ENCODE measurements at places on chromosomes 1 and 21.

DNA sequence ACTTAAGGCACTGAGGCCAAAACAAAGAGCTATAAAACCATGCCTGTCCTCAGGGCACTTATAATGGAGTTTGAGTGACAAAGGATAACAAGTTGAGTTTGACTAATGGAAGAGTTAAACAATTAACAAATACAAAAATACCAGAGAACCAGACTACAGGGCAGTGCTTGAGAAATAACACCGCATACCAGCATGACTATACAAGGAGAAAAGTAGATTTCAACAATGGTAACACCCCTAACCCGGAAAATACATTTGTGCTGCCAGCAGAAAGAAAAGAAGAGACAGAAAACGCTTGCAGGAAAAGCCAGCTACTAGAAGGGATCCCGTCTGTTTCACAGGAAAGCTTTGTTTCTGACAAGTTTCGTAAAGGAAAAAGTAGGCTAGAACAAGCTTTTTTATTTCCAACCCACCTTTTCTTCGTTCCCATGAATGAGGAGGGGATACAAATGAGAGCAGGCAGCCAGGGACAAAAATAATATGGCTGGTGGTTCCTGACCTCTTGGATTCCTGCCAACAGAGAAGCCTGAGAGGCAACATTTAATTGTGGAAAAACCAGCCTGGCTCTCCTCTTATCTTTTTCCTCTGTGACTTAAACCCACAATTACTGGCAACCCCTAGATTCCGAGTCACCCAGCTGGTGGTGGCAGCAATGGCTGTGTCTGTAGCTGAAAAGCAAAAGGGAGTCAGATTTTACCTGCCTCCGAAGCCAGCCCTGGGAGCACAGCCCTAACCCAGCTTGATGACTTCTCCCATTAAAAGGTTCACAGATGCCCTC lies 56.5 kb downstream of the WLS start:
- H3K27me3 ChIP-seq: no peaks in the 10 kb centered on the region
- H3K27ac ChIP-seq: peak overlapping the region; percentile 93
- peak; percentile 67 for DNase-seq

DNA sequence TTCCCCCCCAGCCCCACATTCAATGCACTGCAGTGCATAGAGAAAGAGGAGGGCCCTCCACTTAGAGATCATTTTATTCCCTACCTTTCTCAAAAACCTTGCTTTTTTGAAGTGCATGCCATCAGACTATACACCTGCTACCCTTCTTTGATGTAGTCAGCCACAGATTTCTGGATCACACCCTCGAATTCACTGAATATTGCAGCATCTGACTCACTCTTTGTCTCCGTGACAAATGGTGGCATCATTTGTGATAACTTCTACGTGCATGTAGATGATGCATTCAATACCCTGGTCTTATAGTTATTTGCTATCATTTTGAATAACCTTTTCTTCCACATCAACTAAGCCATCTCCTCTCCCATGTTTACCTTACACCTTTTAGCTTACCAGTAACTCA lies 310.3 kb upstream of the SGIP1 start:
- no peaks in the 10 kb centered on the region for H3K4me1 ChIP-seq
- no peaks in the 10 kb centered on the region for H3K27me3 ChIP-seq
- no peaks in the 10 kb centered on the region for H3K36me3 ChIP-seq
- no peak overlapping the region for H3K27ac ChIP-seq

- DNase-seq: no peak
- peaks cover 21% of the 10 kb centered on the region for H3K36me3 ChIP-seq
- peaks cover 12% of the 10 kb centered on the region for H3K4me1 ChIP-seq
- H3K27me3 ChIP-seq: no peaks in the 10 kb centered on the region
- H3K4me3 ChIP-seq: no peak overlapping the region
Observed at GRCh38 chr1:20505488-20505887, 2.5 kb downstream of the MUL1 start.

GRCh38 chr21:23801292-23801691 lies 1806.0 kb downstream of the MRPL39 start:
- no peak for DNase-seq
- H3K36me3 ChIP-seq: no peaks in the 10 kb centered on the region
- H3K27me3 ChIP-seq: no peaks in the 10 kb centered on the region
- no peaks in the 10 kb centered on the region for H3K4me1 ChIP-seq
- no peak overlapping the region for H3K4me3 ChIP-seq

GRCh38 chr21:46150073-46150472 lies 5.3 kb downstream of the FTCD start:
- DNase-seq: no peak
- H3K27me3 ChIP-seq: no peaks in the 10 kb centered on the region
- no peak overlapping the region for H3K4me3 ChIP-seq
- no peaks in the 10 kb centered on the region for H3K4me1 ChIP-seq
- no peak overlapping the region for H3K27ac ChIP-seq

DNA sequence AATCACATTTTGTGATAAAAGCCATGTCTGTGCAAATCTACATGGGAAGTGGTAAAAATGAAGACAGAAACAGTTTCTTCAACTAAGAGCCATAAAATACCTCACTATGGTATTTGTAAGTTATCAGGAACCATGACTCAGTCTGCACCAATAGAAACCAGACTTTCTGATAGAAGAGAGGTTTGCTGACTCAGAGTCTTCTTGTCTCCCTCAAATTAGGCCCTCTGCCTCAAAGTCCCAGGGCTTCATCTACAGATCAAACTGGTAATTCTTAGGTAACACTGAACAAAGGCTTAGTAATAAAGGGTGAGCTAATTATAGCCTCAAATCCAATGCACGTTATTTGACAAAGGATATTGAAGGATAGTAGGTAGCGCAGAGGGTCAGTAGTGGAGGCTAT lies 30.9 kb upstream of the SSX2IP start:
- no peaks in the 10 kb centered on the region for H3K36me3 ChIP-seq
- H3K27ac ChIP-seq: no peak overlapping the region
- no peaks in the 10 kb centered on the region for H3K27me3 ChIP-seq
- H3K4me1 ChIP-seq: peaks cover 12% of the 10 kb centered on the region
- DNase-seq: peak; percentile 88

- no peaks in the 10 kb centered on the region for H3K36me3 ChIP-seq
- DNase-seq: no peak
- H3K27ac ChIP-seq: no peak overlapping the region
- H3K27me3 ChIP-seq: no peaks in the 10 kb centered on the region
Observed at GRCh38 chr1:31725134-31725533, 21.3 kb upstream of the COL16A1 start.

GRCh38 chr1:202241376-202242079 lies 47.9 kb downstream of the LGR6 start:
- no peak overlapping the region for H3K4me3 ChIP-seq
- H3K27ac ChIP-seq: no peak overlapping the region
- no peaks in the 10 kb centered on the region for H3K36me3 ChIP-seq
- DNase-seq: no peak

DNA sequence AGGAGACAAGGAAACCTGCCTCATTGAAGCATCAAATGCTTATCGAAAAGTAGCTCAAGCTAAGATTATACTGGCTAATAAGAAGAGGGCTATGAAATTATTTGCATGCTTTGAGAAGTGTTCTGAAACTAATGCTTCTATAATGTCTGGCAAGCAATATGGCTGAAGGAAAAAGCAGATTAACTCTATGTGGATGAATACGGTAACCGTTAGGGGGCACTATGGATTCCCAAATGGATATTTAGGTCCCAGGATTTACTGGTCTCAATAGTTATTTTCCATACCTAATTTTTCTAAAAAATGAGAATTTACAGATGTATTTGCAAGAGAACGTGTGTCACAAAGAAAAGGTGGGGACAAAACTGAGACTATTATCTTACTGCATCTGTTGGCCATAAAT lies 34.6 kb upstream of the RRP15 start:
- H3K27me3 ChIP-seq: no peaks in the 10 kb centered on the region
- DNase-seq: no peak
- no peaks in the 10 kb centered on the region for H3K36me3 ChIP-seq
- no peak overlapping the region for H3K4me3 ChIP-seq
- no peak overlapping the region for H3K27ac ChIP-seq
- H3K4me1 ChIP-seq: no peaks in the 10 kb centered on the region

DNA sequence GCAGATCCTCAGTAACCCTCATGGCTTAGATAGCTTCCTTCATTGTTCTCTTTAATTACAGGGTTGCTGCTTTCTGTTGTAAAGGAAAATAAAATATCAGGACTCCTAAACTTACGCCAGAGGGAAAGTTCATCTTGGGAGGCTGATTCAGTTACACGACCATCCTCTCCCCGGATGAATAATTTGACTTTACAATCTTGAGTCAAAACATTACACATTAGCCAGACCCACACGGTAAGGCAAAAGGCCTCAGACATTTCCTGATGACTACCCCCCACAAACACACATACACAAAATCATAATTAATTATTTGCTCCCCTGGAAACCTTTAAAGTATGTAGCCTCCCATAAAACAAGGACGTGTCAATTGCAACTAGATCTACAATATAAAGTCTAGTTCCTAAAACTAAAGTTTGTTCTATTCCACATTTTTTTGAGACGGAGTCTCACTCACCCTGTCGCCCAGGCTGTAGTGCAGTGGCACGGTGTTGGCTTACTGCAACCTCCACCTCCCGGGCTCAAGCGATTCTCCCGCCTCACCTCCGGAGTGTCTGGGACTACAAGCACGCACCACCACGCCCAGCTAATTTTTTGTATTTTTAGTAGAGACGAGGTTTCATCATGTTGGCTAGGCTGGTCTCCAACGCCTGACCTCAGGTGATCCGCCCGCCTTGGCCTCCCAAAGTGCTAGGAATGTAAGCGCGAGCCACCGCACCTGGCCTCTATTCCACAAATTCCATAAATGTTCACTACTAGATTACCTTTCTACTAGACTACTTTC lies 830 bp upstream of the PRDX1 start:
- peak overlapping the region; percentile 86 for H3K4me3 ChIP-seq
- peak overlapping the region; percentile 95 for H3K27ac ChIP-seq
- peaks cover 4% of the 10 kb centered on the region for H3K36me3 ChIP-seq
- no peaks in the 10 kb centered on the region for H3K27me3 ChIP-seq
- DNase-seq: peak; percentile 60

GRCh38 chr1:203131548-203132200 lies 4.1 kb downstream of the ADORA1 start:
- no peak for DNase-seq
- H3K4me3 ChIP-seq: no peak overlapping the region
- H3K27me3 ChIP-seq: no peaks in the 10 kb centered on the region
- H3K27ac ChIP-seq: no peak overlapping the region
- peaks cover 11% of the 10 kb centered on the region for H3K4me1 ChIP-seq

DNA sequence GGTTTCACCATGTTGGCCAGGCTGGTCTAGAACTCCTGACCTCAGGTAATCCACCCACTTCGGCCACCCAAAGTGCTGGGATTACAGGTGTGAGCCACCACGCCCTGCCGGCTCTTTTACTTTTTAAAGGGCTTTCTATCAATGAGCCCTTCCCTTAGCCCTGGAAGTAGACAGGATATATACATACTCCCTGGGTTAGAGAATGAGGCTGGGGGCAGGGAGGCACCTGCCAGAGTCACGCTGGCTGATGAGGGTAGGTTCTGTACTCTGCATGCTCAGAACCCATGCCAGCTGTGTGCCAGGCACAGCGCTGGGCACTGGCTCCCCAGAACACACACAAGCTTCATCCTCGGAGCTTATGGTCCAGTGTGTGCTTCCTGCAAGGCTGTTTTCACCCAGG lies 113.6 kb upstream of the IPO9 start:
- peaks cover 73% of the 10 kb centered on the region for H3K4me1 ChIP-seq
- peaks cover 27% of the 10 kb centered on the region for H3K36me3 ChIP-seq
- no peak overlapping the region for H3K4me3 ChIP-seq
- H3K27ac ChIP-seq: peak overlapping the region; percentile 98
- H3K27me3 ChIP-seq: no peaks in the 10 kb centered on the region
- no peak for DNase-seq

GRCh38 chr1:199273837-199274379 lies 635.1 kb downstream of the PTPRC start:
- H3K27me3 ChIP-seq: no peaks in the 10 kb centered on the region
- DNase-seq: peak; percentile 60
- H3K4me1 ChIP-seq: peaks cover 26% of the 10 kb centered on the region

DNA sequence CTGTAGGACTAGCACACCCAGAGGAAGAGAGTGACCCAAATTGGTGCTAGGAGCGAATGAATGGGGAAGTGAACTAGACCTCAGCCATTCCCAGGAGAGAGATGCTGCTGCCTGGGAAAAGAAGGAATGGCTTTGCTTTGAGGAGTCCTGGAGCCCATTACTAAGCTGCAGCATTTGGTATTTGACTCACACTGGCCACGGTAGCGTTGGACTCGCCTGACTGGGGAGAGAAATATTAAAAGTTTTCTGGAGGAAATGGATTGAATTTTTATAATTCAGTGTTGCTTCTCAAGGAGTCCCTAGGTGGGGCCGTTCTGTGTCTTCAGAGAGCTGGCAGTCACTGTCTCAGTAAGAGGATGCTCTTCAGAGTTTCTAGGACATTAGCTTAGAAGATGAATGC lies 40.2 kb downstream of the PIK3CD start:
- no peak for DNase-seq
- no peaks in the 10 kb centered on the region for H3K27me3 ChIP-seq
- peak overlapping the region; percentile 20 for H3K27ac ChIP-seq

DNA sequence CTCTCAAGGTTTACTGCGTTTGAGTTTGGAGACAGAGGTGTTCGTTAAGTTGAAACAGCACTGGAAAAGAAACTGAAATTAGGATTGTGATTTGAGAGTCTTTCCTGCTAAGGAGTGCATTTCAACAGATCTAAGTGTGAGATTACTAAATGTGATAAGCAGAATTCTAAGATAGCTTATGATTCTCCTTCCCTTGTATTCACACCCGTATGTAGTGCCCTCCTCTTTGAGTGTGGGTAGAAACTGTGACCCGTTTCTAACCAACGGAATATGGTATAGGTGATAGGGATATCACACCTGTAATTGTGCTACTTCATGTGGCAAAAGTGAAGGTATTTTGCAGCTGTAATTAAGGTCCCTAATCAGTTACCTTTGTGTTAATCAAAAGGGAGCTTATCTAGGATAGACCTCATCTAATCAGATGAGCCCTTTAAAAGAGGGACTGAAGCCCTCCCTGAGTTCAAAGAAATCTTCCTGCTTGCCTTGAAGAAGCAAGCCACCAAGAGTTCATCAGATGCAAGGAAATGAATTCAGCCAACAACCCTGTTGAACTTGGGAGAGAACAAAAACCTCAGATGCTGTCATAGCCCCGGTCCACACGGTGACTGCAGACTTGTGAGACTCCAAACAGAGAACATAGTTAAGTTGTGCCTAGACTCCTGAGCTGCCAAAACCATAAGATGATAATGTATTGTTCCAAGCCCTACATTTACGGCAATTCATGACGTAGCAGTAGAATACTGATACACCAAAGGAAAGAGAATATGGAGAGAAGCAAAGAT lies 12.6 kb upstream of the IL12RB2 start:
- H3K27me3 ChIP-seq: no peaks in the 10 kb centered on the region
- no peaks in the 10 kb centered on the region for H3K4me1 ChIP-seq
- no peak overlapping the region for H3K27ac ChIP-seq
- DNase-seq: no peak
- no peak overlapping the region for H3K4me3 ChIP-seq

GRCh38 chr21:29017639-29018237 lies 1.4 kb downstream of the RWDD2B start:
- H3K27ac ChIP-seq: no peak overlapping the region
- peak overlapping the region; percentile 96 for H3K4me3 ChIP-seq
- no peaks in the 10 kb centered on the region for H3K36me3 ChIP-seq
- no peaks in the 10 kb centered on the region for H3K27me3 ChIP-seq
- peaks cover 8% of the 10 kb centered on the region for H3K4me1 ChIP-seq
